Hippocampal formation (tissue), 2 donors: ENCODE measurements at places on chromosomes 5 and 9.

DNA sequence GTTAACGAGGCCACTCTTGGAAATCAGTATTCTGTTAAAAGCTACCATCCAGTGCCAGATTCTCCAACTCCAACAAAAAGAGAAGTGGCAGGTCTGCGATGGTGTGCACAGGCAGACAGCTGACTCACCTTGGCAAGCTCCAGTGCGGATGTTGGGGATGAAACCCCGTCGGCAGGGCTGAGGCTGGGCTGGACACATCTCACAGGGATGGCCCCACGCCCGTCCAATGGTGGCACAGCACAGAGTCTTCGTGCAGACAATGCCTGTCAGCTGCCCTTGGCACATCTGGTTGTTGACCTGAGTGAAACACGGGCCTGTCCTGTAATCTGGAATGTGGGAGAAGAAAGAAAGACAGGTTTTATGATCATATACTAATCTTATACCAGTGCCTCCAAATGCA lies 73.4 kb downstream of the FBN2 start:
- DNase-seq: no peak

DNA sequence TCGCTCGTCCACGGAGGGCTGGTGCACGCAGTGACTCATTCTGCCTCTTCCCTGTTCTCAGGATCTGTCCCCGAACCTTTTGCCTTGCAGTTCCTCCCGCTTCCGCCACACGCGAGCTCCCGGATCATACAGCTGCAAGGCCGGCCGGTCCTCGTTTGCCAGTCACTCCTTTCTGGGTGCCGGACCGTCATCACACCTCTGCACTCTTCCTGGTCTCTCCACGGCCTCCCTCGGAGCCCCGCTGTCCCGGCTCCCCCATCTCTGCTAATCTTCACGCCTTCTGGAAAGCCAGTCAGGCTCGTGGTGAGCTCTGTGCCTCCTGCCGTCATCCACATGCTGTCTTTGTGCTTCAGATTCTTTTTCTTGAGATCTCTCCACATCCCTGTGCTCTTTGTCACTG lies 91.8 kb downstream of the STX17 start:
- DNase-seq: no peak

DNA sequence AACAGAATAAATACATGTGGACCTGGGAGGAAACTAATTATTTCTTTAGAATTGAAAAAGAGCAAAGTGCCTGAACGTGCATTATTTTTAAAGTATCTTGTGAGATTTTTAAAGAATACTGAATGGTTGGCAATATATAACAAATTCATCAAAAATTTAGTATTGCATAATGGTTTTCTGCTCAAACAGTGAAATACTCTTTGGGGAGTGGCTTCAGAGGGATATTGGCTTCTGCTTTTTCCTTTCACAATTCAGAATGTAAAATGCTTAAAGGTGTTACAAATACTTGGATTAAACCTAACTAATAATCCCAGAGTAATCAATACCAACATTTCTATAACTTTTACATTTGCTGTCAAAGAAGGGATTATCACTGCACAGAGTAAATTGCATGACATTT lies 379.3 kb upstream of the CHD1 start:
- no peak for DNase-seq

GRCh38 chr5:39206630-39207321 lies 12.6 kb downstream of the FYB1 start:
- DNase-seq: no peak

DNA sequence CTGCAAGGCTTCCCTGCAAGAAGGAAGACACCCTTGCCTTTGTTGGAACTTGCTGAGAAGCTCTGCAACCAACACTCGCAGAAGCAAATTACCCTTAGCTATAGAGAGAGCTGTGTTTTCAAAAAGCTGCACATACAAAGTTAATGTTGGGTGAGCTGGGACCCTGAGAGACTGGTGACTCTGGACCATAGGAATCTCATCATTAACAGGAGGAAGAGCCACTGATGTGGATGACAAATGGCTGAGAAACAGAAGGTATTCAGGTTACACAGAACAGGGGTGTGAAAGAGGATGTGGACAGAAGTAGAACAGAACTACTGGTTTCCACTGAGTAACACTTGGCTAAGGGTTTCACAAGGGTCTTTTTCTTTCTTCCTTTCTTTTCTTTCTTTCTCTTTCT lies 493.5 kb downstream of the IRX1 start:
- DNase-seq: no peak
